ENCODE measurements at places on chromosomes 16 and 17.
A peak's percentile ranks its signal among the peaks of the same experiment; 100 is the strongest.

GRCh38 chr17:65438173-65438572 is 123.3 kb downstream of the AXIN2 start:
- no peak for DNase-seq

- DNase-seq = no peak
Observed at GRCh38 chr16:25141648-25142047, 30.1 kb downstream of the LCMT1 start.

DNA sequence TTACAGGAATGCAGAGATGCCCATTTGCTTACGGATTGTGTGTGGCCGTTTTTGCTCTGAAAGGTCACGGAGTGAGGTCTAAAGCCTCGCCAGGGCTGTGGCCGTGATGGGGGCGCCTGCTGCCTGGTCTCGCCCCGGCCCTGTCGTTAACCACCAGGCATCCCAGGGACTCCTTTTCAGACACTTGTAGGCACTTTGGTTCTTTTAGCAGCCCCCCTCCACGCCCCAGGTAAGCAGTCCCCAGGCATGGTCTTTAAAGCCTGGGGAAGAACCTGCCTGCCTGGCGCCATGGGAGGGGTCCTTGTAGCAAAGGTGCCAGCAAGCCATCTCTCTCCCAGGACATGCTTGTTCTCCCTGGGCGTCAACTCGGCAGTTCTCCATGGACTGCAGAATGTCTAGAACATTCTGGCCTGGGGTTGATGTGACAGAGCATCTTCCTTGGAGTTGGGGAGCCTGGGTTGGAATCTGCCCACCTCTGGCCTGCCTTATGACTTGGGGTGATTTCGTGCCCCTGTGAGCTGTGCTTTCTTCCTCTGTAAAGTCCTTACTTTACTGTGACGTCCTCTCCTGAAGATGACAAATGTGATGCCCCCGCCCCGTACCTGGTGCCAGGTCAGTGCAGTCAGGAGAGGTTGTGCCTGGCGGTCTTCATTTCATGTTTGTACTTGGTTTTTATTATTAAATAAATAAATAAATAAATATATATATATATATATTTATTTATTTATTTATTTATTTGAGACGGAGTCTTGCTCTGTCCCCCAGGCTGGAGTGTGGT is 5.4 kb downstream of the KCTD5 start:
- DNase-seq = no peak

- peak; percentile 58 for DNase-seq
Observed at GRCh38 chr16:50335196-50335958, 33.4 kb downstream of the BRD7 start.

DNA sequence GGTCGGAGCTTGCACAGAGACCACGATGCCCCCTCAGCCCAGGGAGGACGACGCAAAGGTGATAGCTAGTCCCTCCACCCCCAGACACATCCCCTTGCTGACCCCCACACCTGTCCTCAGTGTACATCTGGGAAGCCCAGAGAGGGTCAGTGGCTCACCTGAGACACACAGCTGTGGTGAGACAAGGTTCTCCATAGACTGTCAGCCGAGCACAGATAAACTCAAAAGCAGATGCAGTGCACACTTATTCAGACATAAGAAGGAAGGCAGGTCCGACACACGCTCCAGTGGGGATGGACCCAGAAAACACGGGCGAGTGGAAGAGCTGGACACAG is 19.6 kb downstream of the CBFA2T3 start:
- no peak for DNase-seq

- no peak for DNase-seq
Observed at GRCh38 chr16:17162560-17162959, 308.2 kb downstream of the XYLT1 start.

- no peak for DNase-seq
Observed at GRCh38 chr16:57949595-57950238, 21.2 kb downstream of the CNGB1 start.

DNA sequence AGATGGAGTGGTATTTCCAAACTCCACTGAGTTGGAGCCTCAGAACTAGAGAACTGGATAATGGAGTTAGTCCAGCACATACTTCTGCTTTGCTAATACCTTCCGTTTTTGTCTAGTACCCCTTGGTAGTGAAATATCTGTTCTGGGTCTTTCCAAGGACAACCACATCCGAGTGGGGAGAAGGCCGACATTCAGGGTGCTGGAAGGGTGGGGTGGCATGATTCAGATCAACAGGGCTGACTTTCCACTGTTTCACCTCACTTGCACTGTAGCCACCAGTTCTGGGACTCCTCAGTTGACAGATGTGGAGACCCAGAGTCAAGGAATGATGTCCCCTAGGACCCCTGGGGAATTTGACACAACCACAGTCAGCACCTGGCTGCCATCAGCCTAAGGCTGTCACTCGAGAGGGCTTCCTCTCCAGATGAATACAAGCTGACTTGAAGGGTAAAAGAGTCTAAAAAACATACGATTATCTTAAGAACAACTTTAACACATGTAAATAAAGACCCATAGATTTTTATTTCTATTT is 84.8 kb upstream of the HNF1B start:
- no peak for DNase-seq

All from natural killer cell (primary cell).